ENCODE measurements at places on chromosomes 1 and 21. TPM values are rescaled to one million over a fixed set of nuclear protein-coding genes. Genes with fewer than 3 reads are reported as not detected.

DARS2 gene
- total RNA-seq: 22.5 TPM

ELAVL4 gene
- total RNA-seq: not detected

NTMT2 gene
- not detected for total RNA-seq

FAM72D gene
- 11.1 TPM for total RNA-seq

ZNF683 gene
- total RNA-seq: 9.3 TPM

CTSS gene
- total RNA-seq: 106 TPM

CCDC24 gene
- total RNA-seq: 1.3 TPM

PEAR1 gene
- total RNA-seq: 0.28 TPM

HIVEP3 gene
- 10.7 TPM for total RNA-seq

VANGL2 gene
- total RNA-seq: 0.06 TPM

HMGCS2 gene
- not detected for total RNA-seq

GBP1 gene
- 160 TPM for total RNA-seq

GRCh38 chr1:27856561-27857343 is 15.6 kb upstream of the THEMIS2 start:
- H3K4me3 ChIP-seq: no peak overlapping the region
- peaks cover 8% of the 10 kb centered on the region for H3K4me1 ChIP-seq
- no peaks in the 10 kb centered on the region for H3K27me3 ChIP-seq
- DNase-seq: no peak

DNA sequence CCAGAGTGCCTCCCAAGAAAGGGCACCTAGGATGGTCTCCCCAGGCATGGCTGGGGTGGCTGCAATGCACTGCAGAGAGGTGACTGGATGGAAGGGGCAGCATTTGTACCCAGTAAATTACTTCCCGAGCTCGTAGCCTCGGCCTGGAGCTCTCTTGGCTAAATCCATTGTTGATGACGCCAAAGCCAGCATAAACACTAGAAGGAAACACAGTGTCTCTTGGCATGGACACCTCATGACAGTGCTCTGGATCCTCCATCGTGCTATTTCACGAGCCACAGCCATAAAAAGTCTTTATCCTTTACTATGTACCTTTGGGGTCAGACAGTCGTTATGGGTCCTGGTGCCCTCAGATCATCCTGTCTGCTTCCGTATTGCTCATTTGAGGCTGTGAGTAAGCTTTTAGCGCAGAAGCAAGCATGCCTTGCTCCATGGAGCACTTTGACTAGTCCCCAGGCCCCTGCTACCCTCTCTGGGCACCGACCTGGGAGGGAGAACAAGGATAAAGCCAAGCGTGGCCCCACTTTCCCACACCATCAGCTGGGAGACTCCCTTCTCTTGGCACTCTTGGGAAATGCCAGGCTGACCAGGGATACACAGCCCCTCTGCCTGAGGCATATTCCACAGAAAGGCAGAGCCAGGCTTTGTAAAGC is 10.3 kb upstream of the PRELP start:
- H3K4me1 ChIP-seq: no peaks in the 10 kb centered on the region
- H3K27me3 ChIP-seq: peaks cover 17% of the 10 kb centered on the region
- H3K4me3 ChIP-seq: no peak overlapping the region
- no peak for DNase-seq
- no peaks in the 10 kb centered on the region for H3K36me3 ChIP-seq
- H3K27ac ChIP-seq: no peak overlapping the region

DNA sequence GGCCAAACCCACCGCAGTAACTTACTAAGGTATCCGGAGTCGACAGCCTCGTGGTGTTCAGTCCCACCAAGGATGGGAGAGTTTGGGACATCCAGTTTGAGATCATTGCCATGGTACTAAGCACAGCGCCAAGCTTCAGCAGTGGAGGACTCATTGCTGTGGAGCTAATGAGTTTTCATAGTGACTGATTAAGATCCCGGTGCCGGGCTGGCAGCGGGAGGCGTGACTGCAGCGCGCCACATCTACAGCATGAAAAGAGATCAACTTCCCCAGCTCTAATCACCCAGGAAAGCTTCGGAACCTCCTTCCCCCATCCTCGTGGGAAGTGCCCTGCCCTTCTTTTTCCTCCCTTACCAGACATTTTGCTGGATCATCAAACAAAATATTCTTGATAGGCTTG is 149.9 kb downstream of the OLFM3 start:
- no peak overlapping the region for H3K27ac ChIP-seq
- H3K27me3 ChIP-seq: peaks cover 4% of the 10 kb centered on the region
- H3K4me1 ChIP-seq: no peaks in the 10 kb centered on the region
- H3K4me3 ChIP-seq: no peak overlapping the region

DNA sequence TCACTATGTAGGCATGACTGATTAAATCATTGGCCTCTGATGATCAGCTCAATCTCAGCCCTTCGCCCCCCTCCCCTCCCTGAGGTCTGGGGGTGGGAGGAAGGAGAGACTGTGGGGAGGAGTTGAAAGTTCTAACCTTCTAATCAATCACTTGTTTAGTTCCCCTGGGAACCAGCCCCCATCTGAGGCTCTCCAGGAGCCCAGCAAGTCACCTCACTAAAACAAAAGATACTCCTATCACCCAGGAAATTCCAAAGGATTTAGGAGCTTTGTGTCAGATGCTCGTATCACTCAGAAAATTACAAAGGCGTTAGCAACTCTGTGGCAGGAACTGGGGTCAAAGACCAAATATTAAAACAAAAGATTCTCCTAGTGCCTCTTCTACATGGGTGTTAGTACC is 21.6 kb downstream of the SYF2 start:
- no peak overlapping the region for H3K4me3 ChIP-seq
- H3K27ac ChIP-seq: no peak overlapping the region
- H3K36me3 ChIP-seq: no peaks in the 10 kb centered on the region
- peaks cover 32% of the 10 kb centered on the region for H3K27me3 ChIP-seq

GRCh38 chr21:40471103-40471502 is 375.9 kb downstream of the DSCAM start:
- H3K4me1 ChIP-seq: no peaks in the 10 kb centered on the region
- no peak overlapping the region for H3K4me3 ChIP-seq
- H3K27me3 ChIP-seq: peaks cover 2% of the 10 kb centered on the region
- no peaks in the 10 kb centered on the region for H3K36me3 ChIP-seq
- DNase-seq: no peak
- no peak overlapping the region for H3K27ac ChIP-seq

DNA sequence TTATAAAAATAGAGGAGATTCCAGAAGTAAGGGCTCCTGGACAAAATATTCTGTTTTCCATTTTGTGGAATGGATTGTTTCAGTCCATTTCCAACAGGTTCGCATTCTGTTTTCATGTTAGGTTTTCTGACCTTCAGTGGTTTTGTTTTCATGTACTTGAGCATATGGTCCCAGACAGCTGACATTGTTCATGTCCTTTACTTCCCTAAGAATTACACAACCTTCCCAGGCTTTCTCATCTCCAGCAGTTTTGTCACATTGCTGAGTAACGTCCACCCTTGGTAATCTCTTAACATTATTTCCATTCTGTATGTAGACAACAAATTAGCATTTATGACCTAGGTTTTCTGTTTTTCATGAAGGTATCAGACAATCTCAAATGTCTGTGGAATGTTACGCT is 21.0 kb upstream of the ERRFI1 start:
- no peak for DNase-seq
- H3K36me3 ChIP-seq: peaks cover 1% of the 10 kb centered on the region
- H3K4me3 ChIP-seq: no peak overlapping the region
- H3K27me3 ChIP-seq: peaks cover 23% of the 10 kb centered on the region

DNA sequence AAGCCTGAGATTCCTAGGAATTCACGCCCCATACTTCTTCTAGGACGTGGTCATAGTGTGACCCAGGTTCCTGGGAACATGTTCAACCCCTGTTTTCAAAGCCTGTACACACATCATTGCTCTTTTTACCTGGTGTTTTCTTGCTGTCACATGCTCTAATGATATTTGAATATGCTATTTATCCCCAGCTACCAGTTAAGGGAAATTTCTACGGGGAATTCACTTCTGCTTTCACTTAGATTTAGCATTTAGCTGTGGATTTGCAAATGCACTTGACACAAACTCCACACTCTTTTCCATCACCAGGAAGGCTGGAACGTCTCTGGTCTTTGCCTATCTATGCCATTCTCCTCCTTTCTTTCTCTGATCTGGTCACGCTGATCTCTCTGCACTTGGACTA is 11.3 kb upstream of the SAMSN1 start:
- peaks cover 44% of the 10 kb centered on the region for H3K4me1 ChIP-seq
- DNase-seq: no peak
- H3K36me3 ChIP-seq: peaks cover 33% of the 10 kb centered on the region
- no peak overlapping the region for H3K4me3 ChIP-seq

GRCh38 chr1:90149101-90149500 is 154.2 kb downstream of the ZNF326 start:
- DNase-seq: no peak
- H3K36me3 ChIP-seq: no peaks in the 10 kb centered on the region
- no peak overlapping the region for H3K27ac ChIP-seq
- H3K4me3 ChIP-seq: no peak overlapping the region
- peaks cover 4% of the 10 kb centered on the region for H3K27me3 ChIP-seq

DNA sequence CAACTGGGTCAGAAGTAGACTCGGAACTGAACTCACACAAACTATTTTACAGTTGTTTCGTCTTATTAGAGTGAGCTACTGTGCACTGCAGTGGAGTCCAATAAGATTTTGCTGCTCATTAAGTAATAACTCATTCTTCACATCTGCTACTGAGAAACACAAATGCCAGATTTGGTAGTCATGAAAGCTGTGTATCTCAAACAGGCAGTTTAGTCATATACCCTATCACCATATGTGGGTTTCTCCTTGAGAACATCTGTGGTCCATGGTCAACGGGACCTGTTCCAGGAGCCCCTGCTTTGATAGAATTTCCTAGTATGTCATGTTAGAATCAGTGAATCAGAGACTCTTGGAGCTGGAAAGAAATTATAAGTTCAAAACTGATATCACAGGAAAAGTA is 60.4 kb downstream of the ALG14 start:
- H3K36me3 ChIP-seq: no peaks in the 10 kb centered on the region
- no peak overlapping the region for H3K27ac ChIP-seq
- DNase-seq: no peak
- H3K4me3 ChIP-seq: no peak overlapping the region
- H3K27me3 ChIP-seq: no peaks in the 10 kb centered on the region

GRCh38 chr1:22709891-22710700 is 543 bp upstream of the EPHB2 start:
- no peaks in the 10 kb centered on the region for H3K36me3 ChIP-seq
- no peak overlapping the region for H3K27ac ChIP-seq
- peaks cover 59% of the 10 kb centered on the region for H3K27me3 ChIP-seq
- H3K4me1 ChIP-seq: peaks cover 5% of the 10 kb centered on the region
- peak; percentile 57 for DNase-seq
- peak overlapping the region; percentile 67 for H3K4me3 ChIP-seq

DNA sequence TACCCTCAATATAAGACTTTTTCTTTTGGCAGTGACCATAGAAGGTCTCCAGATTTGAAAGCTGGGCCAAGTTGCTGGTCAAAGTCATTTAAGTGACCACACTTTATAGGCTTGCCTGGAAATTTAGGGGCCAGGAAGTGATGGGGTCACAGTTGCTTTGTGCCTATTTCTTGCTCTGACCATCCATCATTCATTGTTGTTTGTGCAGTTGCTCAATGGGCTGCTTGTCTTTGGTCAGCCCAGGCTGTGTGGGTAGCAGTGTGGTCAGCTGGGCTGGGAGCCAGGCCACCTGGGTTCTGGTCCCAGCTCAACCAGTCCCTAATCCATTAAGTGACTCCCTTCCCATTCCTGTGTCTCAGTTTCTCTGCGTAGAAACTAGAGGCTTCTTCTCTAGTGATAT is 2.1 kb upstream of the OTUD7B start:
- no peak for DNase-seq
- H3K27me3 ChIP-seq: peaks cover 2% of the 10 kb centered on the region
- H3K27ac ChIP-seq: no peak overlapping the region
- peaks cover 17% of the 10 kb centered on the region for H3K4me1 ChIP-seq
- H3K36me3 ChIP-seq: no peaks in the 10 kb centered on the region

- no peaks in the 10 kb centered on the region for H3K36me3 ChIP-seq
- no peak for DNase-seq
- peaks cover 13% of the 10 kb centered on the region for H3K4me1 ChIP-seq
- H3K27ac ChIP-seq: peak overlapping the region; percentile 13
Observed at GRCh38 chr1:83999316-83999819, 436 bp upstream of the TTLL7 start.

GRCh38 chr1:84762664-84763063 is 72.4 kb upstream of the SSX2IP start:
- peaks cover 17% of the 10 kb centered on the region for H3K27me3 ChIP-seq
- no peaks in the 10 kb centered on the region for H3K36me3 ChIP-seq
- H3K4me3 ChIP-seq: no peak overlapping the region
- peaks cover 6% of the 10 kb centered on the region for H3K4me1 ChIP-seq
- H3K27ac ChIP-seq: no peak overlapping the region

DNA sequence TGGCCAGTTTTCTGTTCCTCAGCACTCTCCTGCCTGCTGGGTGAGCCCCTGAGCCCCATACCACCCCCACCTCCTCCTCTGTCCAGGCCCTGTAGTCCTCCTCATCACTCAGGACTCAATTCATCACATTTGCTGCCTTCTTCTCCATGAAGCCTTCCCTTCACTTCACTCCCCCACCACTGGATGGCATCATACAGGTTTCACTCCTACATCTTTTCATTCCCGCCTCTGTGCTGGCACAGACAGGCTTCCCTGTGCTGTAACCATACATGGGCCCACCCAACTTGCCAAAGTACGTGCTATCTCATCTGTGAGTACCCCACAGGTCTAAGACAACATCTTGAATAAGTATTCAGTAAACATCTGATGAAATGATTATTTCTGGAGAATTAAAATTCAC is 56.9 kb downstream of the SLC45A1 start:
- H3K4me1 ChIP-seq: peaks cover 20% of the 10 kb centered on the region
- peak overlapping the region; percentile 37 for H3K27ac ChIP-seq
- H3K4me3 ChIP-seq: no peak overlapping the region
- DNase-seq: no peak

DNA sequence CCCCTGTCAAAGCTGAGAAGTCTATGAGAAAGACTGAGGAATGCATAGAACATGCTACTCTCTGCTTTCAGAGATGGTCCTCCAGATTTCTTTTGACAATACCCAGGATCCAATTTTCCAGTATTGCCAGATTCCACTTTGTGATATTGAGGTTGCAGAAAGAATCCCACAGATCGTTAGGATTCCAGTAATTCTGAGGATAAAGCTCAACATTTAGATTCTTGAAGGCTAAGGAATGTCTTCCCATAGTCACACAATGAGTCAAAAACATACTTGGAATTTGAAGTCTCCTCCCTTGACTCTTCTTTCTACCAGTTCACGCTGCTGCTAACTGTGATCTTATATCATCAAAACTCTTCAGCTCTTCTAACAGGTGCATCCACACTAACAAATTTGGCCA is 57.1 kb downstream of the TNFSF18 start:
- no peaks in the 10 kb centered on the region for H3K27me3 ChIP-seq
- H3K4me3 ChIP-seq: no peak overlapping the region
- peaks cover 3% of the 10 kb centered on the region for H3K36me3 ChIP-seq
- no peak for DNase-seq
- no peak overlapping the region for H3K27ac ChIP-seq

GRCh38 chr1:178109348-178110143 is 15.6 kb downstream of the RASAL2 start:
- no peak overlapping the region for H3K27ac ChIP-seq
- no peak overlapping the region for H3K4me3 ChIP-seq
- no peaks in the 10 kb centered on the region for H3K4me1 ChIP-seq
- peaks cover 3% of the 10 kb centered on the region for H3K27me3 ChIP-seq

DNA sequence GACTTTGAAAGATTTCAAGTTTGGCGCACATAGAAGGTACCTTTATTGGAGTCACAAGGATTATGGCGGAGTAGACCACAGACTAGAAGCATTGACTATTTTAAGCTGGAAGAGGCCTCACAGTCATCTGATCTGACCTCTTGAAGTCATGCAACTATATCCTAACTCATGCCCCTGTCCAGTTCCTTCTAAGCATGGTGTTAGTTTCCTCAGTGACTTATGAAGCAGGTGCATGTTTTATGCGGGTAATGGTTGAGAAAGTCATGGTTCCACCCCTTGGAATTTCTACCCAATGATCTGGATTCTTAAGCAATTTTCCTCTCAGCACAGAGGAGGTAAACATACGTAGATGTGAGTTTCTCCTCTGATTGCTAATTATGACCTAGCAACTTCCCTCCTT is 11.7 kb downstream of the OLFML3 start:
- no peak overlapping the region for H3K4me3 ChIP-seq
- DNase-seq: no peak
- peaks cover 3% of the 10 kb centered on the region for H3K27me3 ChIP-seq
- no peak overlapping the region for H3K27ac ChIP-seq
